IPS DF 6.9 (cell line): ENCODE measurements at places on chromosomes 12 and 14.

- DNase-seq = no peak
Measured at GRCh38 chr14:61754627-61755381, 7.4 kb upstream of the SNAPC1 start.

DNA sequence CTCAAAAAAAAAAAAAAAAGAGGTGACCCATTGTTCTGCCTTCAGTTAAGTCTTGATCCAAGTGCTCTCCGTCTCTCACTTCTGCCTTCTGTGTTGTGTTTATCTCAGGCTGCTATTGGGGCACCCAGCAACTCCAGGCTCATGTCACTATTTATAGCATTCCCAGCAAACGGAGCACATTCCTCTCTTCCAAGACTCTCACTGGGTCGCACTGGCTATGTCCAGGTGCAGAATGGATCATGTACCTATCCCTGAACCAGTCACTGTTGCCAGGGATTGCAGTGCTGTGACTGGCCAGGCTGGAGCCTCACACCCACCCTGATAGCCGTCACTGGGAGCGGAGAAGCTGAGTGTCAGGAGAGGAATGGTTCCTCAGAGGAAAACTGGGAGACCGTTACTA lies 31.2 kb downstream of the RHOF start:
- DNase-seq = no peak

GRCh38 chr14:67477926-67478799 lies 10.4 kb downstream of the TMEM229B start:
- DNase-seq = no peak

DNA sequence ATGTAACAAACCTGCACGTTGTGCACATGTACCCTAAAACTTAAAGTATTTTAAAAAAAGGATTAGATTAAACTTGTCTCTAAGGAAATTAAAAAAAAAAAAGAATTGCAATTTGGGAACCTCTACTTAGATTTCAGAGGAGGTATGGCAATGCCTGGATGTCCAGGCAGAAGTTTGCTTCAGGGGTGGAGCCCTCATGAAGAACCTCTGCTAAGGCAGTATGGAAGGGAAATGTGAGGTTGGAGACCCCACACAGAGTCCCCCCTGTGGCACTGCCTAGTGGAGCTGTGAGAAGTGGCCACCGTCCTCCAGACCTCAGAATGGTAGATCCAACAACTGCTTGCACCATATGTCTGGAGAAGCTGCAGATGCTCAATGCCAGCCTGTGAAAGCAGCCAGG lies 279.6 kb upstream of the CCDC196 start:
- DNase-seq = no peak

GRCh38 chr14:56005191-56006053 lies 112.8 kb upstream of the PELI2 start:
- DNase-seq = peak; percentile 13

- no peak for DNase-seq
Measured at GRCh38 chr14:95505030-95505589, 11.3 kb downstream of the SYNE3 start.

DNA sequence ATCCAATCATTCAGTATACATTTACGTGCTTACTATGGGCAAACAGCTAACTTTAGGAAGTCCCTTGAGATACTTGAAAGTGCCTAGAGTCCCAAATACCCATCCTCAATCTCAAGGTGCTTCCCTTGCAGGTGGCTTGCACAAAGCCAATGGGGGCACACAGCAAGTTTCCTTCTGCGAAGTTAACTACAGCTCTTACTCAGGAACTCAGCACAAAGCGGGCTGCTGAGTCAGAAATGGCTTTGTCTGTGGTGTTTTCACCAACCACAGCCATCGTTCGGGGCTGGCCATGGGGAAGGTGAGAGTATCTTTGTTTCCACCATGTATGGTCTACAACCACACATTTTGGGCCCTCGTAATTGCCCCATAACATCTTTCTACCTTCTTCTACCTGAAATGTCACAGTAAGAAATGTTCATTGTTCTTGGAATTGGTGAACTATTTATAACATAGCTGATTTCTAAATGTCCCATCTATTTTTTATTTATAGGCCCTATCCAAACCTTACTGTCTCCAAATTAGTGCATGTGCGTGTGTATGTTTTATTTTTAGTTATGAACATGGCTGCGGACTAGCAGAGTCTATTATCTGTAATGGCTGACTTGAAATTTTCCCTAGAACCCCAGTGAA lies 13.9 kb downstream of the MFAP5 start:
- DNase-seq = no peak

DNA sequence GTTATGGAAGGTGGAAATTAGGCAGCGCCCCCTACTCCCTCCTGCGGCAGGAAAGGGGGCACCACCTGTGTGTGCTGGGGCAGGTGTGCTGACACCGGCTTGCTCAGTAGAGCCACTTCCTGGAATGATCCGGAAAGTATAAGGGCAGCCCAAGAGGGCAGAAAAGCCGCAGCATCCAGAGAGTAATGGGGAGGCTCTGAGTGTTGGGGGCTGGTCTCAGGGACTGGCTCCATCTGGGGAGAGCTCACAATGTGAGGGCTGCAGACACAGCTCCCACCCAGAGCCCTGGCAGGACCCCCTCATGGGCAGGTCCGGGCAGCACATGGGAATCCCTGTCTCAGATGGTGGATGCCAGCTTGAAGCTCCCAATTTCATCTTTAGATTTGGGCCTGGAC lies 187.6 kb upstream of the C14orf180 start:
- no peak for DNase-seq

GRCh38 chr14:77848031-77848430 lies 48.1 kb downstream of the ADCK1 start:
- DNase-seq = no peak
